ENCODE measurements at places on chromosomes 3 and 15. TPM values are rescaled to one million over a fixed set of nuclear protein-coding genes. Genes with fewer than 3 reads are reported as not detected.
A peak's percentile ranks its signal among the peaks of the same experiment; 100 is the strongest.

DNA sequence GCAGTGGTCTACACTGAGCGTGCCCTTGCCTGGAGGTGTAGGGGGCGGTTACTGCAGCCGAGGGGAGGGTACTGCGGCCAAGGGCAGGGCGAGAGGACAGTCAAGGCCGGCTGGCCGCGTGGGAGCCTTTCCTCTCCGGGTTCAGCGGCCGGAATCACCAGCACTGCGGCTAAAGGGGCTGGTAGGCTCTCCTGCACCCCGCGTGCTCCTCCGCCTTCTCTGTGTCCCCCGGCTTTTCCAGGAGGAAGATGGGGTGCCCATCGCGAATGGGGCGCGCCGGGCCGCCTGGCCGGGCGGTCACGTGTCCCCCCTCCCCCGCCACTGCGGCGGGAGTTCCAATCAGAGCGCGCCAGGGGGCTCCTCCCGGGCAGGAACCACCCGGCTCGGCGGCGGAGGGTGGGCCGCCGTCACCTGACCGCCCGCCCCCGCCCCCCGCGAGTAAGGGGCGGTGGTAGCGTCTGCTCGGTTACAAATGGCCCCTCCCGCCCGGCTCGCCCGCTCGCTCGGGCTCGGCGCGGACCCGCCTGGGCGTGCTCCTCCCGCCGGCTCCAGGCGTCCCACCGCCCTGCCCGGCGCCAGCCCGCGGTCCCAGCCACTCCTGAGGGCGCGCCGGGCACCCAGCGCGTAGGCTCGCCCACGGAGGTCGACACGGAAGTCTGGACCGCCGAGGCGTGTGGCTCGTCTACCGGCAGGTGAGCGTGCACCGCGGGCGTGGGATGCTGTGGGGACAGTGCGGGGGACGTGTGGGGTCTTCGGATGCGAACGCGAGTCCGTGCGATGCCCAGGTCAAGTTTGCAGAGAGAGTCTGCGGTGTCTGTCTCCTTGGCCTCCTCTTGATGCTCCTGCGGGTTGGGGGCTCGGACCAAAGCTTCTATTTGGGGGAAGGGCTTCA lies 242.6 kb upstream of the TOPAZ1 start:
- peaks cover 7% of the 10 kb centered on the region for H3K36me3 ChIP-seq
- peaks cover 22% of the 10 kb centered on the region for H3K4me1 ChIP-seq
- peak; percentile 69 for DNase-seq
- H3K27ac ChIP-seq: peak overlapping the region; percentile 88

DNA sequence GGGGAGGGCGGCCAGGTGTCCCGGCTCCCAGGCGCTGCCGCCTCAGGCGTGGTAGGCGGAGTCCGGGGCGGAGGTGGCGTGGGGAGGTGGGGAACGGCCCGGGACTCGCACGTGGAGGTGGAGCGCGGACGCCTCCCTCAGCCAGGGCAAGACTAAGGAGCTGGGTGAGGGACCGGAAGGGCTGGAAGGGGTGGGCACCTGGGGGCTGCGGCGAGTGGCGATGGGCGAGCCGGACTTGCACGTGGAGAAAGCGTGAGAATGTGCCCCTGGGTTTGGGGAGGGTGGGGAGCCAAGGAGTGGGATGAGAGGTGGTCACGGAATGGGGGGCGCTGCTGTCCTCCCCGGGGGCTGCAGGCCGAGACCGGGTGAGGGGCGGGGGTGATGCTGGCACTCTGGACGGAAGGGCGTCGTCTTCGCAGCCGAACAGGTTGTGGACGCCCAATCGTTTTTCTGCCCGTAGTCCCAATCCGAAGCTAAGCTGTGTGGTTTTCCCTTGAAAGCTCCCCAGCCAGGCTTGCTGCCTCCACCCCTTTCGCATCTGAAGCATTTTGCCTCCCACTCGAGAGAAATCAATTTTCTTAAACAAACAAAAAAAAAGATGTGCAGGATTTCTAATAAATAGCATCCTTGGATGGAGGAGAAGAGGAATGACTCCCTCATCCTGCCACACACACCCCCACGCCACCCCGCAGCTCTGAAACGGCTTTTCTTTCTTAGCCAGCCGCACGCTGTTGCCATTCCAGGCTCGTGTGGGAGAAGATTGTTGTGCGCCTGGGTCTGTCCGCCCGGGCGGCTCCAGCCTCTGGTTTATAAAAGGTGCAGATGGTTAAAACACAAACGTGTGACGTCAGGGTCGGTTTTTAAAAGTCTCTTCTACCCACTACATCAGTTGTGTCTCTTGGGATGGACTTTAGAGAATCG lies 62.5 kb upstream of the ANKRD28 start:
- H3K36me3 ChIP-seq: peaks cover 18% of the 10 kb centered on the region
- no peaks in the 10 kb centered on the region for H3K27me3 ChIP-seq
- peak overlapping the region; percentile 73 for H3K27ac ChIP-seq

DNA sequence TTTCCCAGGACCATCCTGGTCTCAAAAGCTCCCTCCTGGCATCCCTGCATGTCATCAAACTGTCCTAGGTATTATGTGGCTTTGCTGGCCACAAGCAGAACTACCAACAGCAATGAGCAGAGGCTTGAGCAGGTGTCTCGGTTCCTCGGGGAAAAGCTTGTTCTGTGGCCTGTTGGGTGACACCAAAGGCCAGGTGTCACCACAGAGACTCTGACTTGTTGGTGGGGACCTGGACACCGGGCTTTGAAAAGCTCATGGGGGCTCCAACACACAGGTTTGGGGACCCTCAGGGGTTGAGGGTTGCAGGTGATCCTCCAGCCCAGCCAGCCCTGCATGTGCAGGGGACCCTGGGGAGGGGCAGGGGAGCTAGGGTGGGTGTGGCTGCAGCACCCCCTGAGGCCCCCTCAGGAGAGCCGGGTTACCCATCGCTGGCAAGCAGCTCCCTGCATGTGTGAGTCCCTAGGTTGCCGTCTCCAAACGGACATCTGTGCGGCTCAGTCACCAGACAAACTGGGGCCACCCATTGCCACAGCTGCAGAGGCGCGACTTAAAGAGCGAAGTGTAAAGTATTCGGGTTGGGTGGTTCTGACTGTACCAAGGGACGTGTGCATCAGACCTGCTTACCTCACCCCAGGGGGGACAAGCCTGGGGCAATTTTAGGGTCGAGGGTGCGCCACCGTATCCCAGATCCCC lies 140.1 kb downstream of the CHSY1 start:
- no peak for DNase-seq
- H3K4me1 ChIP-seq: no peaks in the 10 kb centered on the region
- no peak overlapping the region for H3K27ac ChIP-seq
- H3K27me3 ChIP-seq: no peaks in the 10 kb centered on the region
- no peak overlapping the region for H3K4me3 ChIP-seq

GRCh38 chr15:44788748-44789147 lies 52.4 kb downstream of the TRIM69 start:
- no peaks in the 10 kb centered on the region for H3K27me3 ChIP-seq
- 0 out of 2 replicates have a peak, but pooled peaks cover 4% of the 10 kb centered on the region for H3K4me1 ChIP-seq
- no peak overlapping the region for H3K4me3 ChIP-seq
- H3K27ac ChIP-seq: no peak overlapping the region
- no peak for DNase-seq

GRCh38 chr15:58381697-58382096 lies 50.1 kb upstream of the LIPC start:
- H3K27me3 ChIP-seq: no peaks in the 10 kb centered on the region
- no peak overlapping the region for H3K4me3 ChIP-seq
- H3K4me1 ChIP-seq: no peaks in the 10 kb centered on the region

DNA sequence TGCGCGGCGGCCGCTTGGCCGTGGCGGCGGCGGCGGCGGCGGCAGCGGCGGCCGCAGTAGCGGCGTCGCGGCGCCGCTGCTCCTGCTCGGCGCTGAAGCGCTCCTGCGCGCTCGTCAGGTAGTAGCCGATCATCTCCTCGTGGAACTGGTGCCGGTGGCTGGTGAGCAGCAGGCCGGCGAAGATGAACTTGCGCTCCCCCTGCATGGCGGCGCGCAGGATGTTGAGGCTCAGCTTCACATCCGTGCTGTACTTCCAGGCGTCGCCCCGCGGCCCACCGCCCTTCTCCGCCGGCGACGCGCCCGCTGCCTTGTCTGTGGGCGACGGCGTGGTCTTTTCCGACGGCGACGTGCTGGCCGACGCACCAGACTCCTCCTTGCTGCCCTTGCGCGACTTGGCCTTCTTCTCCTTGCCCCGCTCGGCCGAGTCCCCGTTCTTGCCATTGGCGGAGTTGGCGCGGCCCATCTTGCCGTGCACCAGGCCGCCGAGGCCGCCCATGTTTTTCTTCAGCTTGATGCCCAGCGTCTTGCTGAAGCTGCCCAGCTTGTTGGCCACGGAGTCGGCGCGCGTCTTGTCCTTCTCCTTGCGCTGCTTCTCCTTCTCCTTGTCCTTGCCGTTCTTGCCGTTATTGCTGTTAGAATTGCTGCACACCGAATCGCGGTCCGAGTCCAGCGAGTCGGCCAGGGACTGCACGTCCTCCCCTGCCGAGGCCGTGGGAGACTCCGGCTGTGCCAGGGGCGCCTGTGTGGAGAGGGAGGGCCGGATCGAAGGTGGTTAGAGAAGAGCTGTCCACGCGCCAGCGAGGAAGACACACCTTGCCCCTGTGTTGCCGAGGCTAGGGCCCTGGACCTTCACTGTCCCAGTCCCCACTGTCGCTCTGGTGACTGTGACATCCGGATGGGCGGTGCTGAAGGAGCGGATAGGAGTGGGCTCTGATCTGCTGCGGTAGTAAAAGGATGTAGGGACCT lies 157.6 kb downstream of the KLF13 start:
- no peaks in the 10 kb centered on the region for H3K36me3 ChIP-seq
- no peak overlapping the region for H3K4me3 ChIP-seq
- no peak for DNase-seq
- peaks cover 8% of the 10 kb centered on the region for H3K27me3 ChIP-seq
- no peak overlapping the region for H3K27ac ChIP-seq

- no peaks in the 10 kb centered on the region for H3K27me3 ChIP-seq
- H3K36me3 ChIP-seq: no peaks in the 10 kb centered on the region
- H3K4me1 ChIP-seq: peaks cover 3% of the 10 kb centered on the region
Measured at GRCh38 chr3:45545476-45545875, 49.1 kb upstream of the LIMD1 start.

Gene CISH
- total RNA-seq: 2.7 TPM

DNA sequence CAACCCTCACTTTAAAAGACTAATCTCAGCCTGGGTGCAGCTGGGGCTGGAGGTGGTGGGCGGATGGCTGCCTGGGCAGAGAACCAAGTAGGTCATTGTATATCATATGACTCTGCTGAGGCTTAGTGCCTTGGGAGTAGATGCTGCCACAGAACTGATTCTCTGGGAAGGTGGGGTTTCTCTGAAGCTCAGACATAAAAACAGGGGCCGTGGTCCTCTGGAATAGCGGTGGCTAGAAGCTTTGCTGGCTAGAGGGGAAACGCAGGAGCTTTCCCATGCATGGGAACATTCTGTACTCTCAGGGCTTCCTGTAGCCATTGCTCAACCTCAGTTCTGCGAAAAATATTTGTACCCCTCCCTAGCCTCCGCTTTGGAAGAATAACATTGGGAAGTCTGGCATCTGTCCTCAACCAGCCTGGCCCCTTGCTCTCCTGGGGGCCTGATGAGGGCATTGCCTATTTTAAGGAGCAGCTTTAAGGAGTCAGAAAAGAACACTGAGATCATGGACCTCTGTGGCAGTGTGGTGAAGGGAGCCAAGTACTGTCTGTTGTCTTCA lies 14.7 kb downstream of the TIMP4 start:
- DNase-seq: no peak
- H3K4me1 ChIP-seq: no peaks in the 10 kb centered on the region
- H3K36me3 ChIP-seq: no peaks in the 10 kb centered on the region
- no peak overlapping the region for H3K27ac ChIP-seq
- no peaks in the 10 kb centered on the region for H3K27me3 ChIP-seq
- H3K4me3 ChIP-seq: no peak overlapping the region

Gene TNFSF10
- total RNA-seq: 21.4 TPM

DNA sequence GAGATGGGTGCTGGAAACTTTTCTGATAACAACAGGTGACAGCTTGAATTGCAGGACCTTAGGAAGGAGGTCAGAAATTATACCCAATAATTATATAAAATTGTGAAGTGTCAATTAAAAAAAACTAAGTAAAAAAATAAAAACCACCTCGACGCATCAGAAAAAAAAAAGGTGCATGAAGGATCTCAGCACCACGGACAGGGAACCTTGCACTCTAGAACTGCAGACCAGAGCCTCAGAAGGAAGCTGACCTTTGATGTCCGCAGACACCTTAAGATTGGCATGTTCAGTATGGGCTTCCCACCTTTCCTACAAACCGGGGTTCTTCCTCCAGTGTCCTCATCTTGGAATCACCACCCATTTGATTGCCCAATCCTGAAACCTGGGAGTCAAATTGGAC lies 60.9 kb downstream of the SCN10A start:
- H3K27ac ChIP-seq: no peak overlapping the region
- H3K27me3 ChIP-seq: no peaks in the 10 kb centered on the region
- no peak for DNase-seq
- H3K36me3 ChIP-seq: no peaks in the 10 kb centered on the region
- H3K4me3 ChIP-seq: no peak overlapping the region

Gene DNAJA4
- 0.33 TPM for total RNA-seq

DNA sequence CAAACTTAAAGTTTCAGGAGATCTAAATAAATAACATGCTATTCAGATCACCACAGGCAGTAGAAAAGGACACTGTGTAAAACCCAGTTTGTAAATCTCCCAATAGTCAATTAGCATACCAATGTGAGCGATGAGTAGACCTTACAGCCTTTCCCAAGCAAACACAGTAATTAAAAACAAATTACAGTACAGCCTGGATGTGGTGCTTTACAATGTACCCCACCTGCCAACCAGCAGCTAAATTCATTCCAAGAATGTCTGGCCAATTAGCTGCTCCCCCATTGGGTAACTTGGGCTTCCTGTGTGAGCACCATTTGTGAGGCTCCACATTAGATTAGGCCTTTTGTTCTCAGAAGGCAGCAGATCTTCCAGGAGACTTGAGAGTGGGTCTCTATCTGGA lies 635.0 kb downstream of the TBL1XR1 start:
- DNase-seq: no peak
- no peak overlapping the region for H3K27ac ChIP-seq
- H3K36me3 ChIP-seq: no peaks in the 10 kb centered on the region
- no peak overlapping the region for H3K4me3 ChIP-seq
- no peaks in the 10 kb centered on the region for H3K27me3 ChIP-seq

GRCh38 chr3:56754741-56755417 lies 46.9 kb downstream of the ARHGEF3 start:
- no peak overlapping the region for H3K4me3 ChIP-seq
- no peak for DNase-seq
- H3K4me1 ChIP-seq: peaks cover 17% of the 10 kb centered on the region
- H3K27me3 ChIP-seq: no peaks in the 10 kb centered on the region
- H3K36me3 ChIP-seq: peaks cover 12% of the 10 kb centered on the region
- H3K27ac ChIP-seq: no peak overlapping the region

Data from PC-9 (cell line).